ENCODE measurements at places on chromosomes 7 and 10.

DNA sequence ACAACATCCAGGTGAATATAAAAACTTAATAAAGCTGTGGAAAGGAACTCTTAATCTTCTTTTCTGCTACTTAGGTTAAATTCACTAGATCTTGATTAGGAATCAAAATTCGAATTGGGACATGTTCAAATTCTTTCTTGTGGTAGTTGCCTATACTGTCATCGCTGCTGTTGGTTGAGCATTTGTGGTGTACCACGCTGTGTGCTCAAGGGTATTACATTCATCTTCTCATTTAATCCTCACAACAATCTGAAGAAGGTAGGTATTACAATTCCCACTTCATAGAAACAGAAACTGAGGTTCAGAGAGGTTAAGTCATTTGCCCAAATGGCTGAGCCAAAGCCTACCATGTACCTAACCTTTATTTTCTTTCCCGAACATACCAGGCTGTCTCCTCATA is 39.9 kb upstream of the CC2D2B start:
- no peak for DNase-seq

DNA sequence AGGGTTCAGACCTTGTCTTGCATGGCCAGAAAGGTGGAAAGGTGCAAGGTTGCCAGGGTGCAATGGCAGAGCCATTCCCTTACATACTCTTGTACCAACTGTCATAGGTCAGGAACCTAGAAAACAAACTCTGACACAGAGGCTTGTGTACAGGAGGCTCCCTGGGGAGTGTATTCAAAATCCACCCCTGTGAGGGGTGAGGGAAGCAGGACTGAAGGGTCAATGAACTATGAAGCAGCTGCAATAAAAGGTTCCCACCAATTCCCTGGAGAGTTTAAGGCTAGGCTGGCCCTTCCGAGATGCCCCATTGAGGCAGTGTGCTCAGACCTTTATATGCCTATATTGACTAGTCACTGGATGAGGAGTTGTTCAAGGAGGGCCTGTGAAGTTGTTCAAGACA is 13.9 kb upstream of the CUZD1 start:
- no peak for DNase-seq

DNA sequence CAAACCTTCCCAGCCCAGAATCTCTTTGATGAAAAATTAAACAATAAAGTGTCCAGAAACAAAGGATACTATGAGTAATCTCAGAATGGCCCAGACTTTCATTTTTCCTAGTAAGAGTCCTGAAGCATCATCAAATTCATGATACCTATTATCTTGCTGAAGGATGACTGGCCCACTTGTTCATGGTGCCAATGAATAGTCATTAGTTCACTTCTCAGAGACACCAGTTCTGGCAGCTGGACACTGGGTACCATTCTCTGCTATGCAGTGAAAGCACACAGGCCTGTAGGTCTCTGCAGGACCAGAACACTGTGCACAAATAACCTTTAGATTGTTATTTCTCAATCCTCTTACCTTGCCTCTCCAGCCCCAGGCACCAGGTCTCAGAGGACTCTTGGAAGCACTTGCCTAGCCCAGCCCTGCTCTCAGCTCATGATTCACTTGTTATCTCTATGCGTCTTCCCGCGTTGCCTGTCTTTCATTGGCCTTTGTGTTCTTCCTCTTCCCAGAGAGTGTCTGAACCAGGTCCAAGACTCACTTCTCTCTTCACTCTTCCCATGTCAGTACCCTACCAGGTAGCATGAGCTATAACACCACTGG is 98.1 kb upstream of the AGBL3 start:
- DNase-seq = no peak

DNA sequence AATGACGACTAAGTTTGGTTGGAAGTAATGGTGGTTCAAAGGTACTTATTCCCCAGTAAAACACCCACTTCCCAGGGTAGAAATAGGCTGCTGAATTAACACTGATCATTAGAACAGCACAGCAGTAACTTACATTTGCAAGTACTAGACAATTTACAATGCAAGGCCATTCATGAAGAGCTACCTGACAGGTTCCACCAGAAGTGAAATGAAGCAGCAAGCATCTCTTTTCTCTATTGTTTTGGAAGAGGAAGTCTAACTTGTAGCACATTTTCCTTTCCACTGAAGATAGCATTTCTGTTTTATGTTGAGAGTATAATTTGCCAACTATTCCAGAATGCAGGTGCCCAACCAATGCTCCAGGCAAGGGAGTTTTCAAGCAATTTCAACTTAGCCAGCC is 145.9 kb downstream of the CREB5 start:
- DNase-seq = no peak

DNA sequence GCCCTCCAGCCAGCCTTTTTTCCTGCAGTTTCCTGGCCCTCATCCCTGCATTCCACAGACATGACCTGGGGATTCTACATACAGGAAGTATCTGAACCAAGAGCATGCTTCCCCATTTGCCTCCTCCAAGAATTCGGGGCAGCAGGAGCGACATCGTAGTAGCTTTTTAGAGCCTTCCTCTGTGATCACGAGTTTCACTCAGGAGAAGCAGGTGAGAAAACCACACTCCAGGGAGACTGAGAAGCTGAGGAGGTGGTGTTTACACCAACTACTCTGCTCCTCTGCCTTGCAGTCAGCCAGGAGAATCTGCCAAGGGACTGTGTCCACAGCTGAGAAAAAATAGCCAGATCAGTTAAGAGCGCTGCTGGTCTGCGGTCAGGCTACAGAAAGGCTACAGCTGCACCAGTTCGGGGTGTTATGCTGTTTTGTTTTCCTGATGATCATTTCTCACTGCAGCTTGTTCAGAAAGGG is 54.1 kb downstream of the HSPA12A start:
- DNase-seq = no peak

- DNase-seq = no peak
Observed at GRCh38 chr7:143953421-143953820, 1.2 kb upstream of the OR2F1 start.

DNA sequence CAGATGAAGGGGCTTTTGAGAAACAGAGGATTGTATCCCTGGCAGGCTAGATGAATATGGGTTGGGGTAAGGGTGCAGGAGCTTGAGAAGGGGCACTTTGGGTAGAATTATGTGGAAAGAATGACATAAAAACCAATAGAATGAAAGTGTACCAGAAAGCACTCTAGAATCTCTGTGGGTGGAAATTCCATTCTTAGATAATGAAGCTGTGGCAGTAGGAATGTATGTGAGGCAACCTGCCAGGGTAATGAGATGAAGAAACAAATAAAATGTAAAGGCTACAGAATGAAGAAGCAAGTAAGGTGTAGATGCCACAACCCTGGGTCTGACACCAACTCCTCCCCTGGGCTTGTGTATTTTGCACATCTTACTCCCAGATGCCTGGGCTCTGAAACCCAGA is 16.8 kb downstream of the NOBOX start:
- DNase-seq = no peak

GRCh38 chr10:101959346-101959916 is 96.5 kb downstream of the ARMH3 start:
- no peak for DNase-seq

DNA sequence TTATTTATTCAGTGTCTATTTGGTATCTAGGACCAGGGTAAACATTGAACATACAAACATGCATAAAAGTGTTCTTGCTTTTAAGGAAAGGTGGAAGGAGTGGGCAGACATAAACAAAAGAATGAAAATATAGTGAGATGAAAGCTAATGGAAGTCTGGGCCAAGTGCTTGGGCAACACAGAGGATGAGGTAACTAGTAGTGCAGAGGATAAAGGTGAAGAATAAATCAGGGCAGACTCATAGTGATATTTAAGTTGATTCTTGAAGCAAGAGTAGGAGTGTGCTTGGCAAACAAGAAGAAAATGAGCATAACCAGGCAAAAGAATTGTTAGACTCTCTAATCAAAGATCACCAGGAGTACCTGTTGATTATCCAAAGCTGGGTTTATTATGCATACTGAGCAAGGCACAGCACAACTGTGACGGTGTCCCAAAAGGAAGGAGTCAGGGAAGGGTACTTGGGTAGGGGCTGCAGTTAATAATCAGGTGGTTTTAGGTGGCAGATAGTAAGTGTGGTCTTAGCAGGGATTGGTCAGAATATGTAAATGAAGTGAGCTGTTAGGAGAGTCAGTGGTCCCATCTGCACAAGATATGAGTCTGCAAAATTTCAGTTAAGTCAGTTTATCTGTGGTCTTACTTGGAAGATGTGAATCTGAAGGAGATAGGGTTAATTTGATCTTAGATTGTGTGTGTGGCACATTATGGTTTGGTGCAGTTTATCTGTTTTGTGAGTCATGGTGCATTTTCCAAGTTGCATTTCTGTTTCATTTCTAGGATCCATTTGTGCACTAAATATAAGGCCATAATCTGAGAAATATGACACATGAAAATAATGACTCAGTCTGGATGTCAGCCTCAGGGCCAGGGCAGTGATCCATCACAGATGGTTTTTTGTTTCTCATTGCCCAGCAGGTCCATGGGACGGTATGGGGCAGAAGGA is 30.6 kb upstream of the TAX1BP1 start:
- no peak for DNase-seq

DNA sequence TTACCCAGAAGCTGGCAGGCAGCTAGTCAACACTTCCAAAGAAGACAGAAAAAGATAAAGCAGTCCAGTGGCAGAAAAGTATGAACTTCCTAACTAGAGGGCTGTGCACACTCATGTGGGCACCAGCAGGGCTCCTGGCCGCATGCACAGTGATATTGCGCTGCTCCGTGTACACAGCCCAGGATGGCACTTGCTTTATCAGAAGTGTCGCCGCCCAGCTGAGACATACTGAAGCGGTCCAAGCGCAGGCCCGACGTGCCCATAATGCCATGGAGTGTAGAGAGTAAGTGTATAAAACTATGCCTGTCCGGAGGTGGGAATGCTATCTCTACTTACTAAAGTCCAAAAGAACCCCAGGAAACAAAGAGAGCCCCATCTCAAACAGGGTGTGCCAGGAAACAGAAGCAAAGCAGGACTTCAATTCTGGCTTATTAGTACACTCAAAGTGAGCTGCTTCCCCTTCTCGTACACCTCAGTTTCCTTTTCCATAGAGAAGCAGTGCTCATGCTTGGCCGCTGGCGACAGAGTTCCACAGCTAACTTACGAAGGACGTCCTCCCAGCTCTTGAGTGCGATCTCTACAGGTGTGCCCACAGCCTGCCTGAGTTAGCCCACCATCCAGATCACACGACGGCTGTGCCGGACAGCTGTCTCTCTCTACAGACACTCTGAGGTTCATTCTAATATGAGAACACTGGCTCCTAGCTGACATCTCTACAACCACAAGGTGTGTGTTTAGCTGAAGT is 234.3 kb downstream of the COBL start:
- no peak for DNase-seq

DNA sequence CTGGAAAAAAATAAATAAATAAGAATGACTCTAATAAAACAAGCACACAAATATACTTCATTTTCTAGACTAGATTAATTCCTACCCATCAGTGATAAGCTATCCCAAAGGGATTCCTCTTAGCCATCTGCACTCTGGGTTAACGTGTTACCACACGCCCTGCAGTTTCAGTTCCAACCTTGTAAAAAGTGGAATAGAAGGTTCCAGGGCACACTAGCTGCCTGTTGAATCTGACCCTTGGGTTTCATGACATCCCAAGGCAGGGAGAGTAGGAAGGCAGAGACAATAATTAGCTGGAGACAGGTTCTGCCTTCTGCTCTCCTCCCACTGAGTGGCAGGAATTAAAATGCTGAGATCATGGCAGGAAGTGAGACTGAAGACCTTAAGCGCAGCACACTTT is 33.5 kb downstream of the SLC37A3 start:
- DNase-seq = no peak

DNA sequence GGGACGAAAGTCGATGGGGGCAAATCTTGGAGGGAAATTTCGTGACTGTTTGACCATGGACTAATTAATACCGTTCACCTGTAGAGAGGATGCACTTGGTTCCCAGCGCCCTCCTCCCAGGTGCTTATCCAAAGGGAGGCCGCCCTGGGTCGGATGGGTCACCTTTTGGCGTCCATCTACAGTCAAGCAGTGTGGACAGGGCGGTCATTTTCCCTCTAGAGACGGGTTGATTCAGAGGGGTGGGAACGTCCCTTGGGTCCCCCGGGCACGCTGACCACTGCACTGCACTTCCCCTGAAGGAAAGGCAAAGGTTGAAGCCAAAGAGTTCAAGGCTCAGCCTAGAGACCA is 2.0 kb downstream of the PRR15 start:
- no peak for DNase-seq

- no peak for DNase-seq
Observed at GRCh38 chr7:3243256-3243655, 57.8 kb upstream of the SDK1 start.

GRCh38 chr7:50660830-50661175 is 95.6 kb upstream of the DDC start:
- DNase-seq = no peak

GRCh38 chr10:103556383-103557007 is 63.0 kb downstream of the NEURL1 start:
- no peak for DNase-seq

DNA sequence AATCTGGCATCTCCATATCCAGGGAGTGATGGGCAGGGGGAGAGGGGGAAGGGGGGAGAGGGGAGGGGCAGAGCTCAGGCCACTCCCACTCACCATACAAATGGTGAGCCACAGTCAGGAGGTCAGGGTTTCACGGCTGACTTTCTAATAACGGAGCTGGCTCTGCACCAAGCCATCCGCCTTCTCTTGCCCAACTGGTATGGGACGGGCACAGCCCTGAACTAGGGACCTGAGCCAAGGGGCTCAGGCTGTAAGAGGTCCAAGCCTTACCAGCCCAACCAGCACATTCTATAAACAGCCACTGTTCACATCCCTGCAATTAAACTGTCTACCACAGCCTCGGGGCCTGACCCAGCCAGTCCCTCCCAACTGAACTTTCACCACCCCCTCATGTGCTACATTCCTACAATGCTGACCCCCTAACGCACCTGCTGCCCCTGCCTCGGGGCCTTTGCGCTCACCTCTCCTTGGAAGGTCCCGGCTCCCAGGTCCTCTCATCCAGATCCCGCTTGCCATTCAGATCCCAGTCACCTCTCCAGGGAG is 32.5 kb downstream of the RGS10 start:
- no peak for DNase-seq

DNA sequence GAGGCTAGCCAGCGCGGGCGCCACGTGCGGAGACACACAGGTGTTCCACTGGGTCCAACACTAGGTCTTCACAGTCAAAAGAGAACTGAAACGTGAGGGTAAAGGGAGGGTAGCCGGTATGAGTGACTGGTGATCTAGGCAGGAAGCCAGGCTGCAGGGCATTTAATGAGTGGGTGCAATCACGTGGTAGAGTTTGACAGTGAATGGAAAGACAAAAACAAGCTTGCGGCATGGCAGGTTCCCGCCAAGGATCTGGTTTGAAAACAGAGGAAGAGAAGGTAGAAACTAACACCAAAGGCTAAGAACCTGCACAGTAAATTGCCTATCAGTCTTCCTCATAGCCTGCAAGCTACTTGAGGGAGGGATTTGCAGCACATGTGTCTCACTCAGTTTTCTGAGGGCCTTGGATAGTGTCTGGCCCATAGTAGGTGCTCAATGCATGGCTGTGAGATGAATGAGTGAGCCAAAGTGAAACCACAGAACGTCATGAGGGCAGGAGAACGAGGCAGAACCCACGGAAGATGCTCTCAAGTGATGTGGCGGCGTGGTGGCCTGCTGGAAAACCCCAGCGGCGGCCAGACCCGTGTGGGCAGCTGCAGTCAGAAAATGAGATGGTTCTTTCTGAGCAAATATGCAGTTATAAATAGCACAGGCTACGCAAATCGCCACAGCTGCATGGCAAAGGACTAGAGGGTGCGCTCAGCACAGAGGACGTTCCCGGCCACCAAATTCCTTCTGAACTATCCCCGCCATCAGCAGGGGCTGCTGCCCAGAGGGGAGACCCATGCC is 183.6 kb upstream of the NFE2L3 start:
- DNase-seq = no peak

Data from hypothalamus (tissue), 51 donors.